D341Med (cell line): ENCODE measurements at places on chromosomes 5 and 9.

DNA sequence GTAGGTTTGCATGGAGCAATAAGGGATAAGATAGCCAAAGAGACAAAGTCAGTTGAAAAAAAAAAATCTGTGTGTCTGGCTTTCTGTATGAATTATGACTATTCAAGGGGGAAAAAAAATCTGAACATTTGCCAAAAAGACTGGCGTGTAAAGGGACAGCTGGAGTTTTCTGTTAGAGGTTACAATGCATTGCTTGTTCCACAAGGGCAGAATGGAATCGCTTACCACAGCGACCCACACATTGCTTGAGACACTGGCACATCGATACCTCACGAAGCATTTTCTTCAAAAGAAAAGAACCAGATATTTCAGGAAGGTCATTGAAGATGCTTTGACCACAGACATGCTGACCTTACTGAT, 327.8 kb downstream of the TMEM167A start:
- no peak for DNase-seq

DNA sequence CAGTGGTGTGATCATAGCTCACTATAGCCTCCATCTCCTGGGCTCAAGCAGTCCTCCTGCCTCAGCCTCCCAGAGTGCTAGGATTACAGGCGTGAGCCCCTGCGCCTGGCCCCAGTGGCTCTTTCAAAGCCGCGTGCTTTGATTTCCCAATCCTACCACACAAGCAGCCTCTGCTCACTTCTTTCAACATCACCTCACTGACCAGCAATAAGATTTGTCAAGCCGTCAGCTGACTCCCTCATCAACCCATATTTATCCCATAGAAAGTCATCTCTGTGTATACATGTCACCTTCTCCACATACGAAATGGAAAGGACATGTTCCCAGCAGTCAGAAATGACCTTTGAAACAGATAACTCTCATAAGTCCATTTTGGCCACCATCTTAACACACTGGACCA, 26.0 kb downstream of the SLC31A2 start:
- no peak for DNase-seq

DNA sequence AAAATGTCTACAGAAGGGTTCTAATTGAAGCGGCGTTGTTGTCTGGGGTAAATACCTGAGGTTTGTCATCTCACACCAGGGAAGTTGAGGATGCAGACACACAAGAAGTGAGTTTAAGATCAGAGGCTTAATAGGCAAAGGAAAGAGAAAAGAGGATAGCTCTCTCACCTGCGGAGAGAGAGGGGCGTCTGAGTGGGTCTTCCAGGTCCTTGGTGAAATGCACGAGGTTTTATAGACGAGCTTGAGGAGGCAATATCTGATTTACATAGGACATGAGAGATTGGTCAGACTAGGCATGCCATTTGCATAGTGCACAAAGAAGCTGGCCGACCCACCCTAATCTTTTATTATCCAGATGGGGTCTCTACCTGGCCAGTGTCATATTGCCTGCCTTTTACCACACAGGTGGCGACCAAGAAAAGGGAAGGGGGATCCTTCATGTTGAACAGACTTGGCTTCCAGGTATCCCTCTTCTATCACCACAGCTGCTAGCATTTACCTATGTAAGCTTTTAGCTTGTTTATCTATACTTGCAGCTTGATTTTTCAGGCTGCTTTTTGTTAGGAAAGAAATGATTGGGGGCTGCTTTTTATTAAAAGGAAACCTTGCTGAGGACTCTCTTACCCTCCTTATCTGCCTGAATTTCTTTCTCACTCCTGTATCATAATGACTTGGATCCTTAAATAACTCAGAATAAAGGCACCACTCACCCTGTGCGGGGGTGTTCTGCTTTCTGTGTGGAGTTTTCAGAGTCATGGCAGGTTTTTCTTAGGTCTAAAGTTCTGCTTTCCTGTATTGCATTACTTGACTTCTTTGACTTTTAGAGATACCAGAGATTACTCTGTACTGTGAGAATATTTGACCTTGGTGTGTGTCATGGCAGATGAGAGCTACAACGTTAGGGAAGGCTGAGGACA, 9.4 kb upstream of the GLT6D1 start:
- DNase-seq = no peak

DNA sequence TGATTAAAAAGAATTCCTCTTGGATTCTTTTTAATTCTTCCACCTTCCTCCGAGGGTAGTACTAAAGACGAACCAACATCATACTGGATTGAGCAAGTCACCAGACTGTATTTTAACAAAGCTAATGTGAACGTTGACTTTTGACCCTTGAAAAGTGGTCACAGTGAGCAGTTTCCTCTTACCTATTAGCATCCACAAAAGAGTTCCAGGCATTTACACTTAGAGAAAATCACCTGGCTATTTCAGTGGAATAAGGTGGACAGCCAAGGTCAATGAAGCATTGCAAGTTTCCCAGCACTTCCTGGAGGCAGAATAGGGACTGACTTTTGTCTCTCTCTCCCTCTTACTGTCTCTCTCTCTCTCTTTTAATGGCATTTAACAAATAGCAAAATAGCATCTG, 145.1 kb upstream of the DAB2 start:
- DNase-seq = no peak

- peak; percentile 48 for DNase-seq
Measured at GRCh38 chr5:65102976-65103711, 334.4 kb downstream of the CWC27 start.

- DNase-seq = no peak
Measured at GRCh38 chr5:137731176-137731575, 4.7 kb downstream of the KLHL3 start.

GRCh38 chr9:77588271-77588937, 59.7 kb downstream of the GNA14 start:
- DNase-seq = no peak

DNA sequence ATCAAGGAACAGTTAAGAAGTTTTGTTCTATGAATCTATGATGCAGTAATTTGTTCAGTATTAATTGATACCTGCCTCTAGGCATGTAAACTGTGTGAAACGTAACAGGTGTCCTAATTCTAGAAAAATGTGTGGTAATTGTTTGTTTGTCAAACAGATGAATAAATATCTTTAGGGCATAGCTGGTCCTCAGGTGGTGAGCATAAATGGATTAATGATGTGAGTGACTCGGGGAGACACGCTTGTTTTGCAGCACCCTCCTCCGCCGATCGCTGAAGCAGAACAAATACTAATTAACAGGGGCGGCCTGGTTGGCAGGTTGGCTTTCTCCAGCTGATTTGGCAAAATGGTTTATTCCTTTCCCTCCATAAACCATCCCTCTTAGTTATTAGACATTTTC, 88.8 kb downstream of the TLE4 start:
- peak; percentile 52 for DNase-seq

- no peak for DNase-seq
Measured at GRCh38 chr5:149488645-149489306, 62.5 kb downstream of the CSNK1A1 start.

GRCh38 chr9:126113756-126114408, 212.7 kb upstream of the MVB12B start:
- peak; percentile 8 for DNase-seq

DNA sequence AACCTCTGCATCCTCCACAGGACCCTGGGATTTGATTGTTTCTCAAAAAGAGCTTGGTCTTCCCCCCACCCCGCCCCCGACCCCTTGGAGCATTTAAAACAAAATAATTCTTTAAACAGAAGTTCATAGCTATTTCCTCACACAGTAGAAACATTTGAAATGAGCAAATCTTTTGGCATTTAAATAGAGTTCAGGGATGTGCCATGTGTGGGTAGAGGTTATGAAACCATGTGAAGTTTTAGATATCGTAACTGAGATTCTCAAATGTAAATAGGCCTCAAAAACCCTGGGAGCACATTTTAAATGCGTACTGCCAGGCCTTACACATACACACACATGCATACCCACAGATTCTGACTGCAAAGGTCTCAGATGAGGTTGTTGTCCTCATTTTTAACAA, 66.5 kb downstream of the EPB41L4B start:
- DNase-seq = no peak

DNA sequence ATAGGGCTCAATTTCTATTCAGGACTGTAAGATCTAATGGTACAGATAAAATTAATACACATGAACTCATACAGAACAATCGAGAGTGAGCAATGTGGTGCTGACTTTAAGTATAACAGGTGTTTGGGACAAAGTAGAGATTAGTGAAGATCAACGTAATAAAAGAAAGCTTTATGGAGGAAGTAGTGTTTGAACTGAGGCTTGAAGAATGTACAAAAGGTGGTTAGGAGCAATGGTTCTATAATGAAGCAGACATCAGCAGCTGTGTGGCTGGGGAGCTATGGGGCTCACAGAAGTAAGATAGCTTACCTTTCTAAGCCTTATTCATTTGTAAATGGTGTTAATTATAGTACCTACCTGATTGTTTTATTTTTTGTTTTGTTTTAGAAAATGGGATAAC, 275.4 kb upstream of the RGMB start:
- DNase-seq = no peak

- no peak for DNase-seq
Measured at GRCh38 chr5:1840071-1840547, 38.9 kb downstream of the NDUFS6 start.

GRCh38 chr9:124256517-124257069, 1.2 kb upstream of the NEK6 start:
- no peak for DNase-seq

DNA sequence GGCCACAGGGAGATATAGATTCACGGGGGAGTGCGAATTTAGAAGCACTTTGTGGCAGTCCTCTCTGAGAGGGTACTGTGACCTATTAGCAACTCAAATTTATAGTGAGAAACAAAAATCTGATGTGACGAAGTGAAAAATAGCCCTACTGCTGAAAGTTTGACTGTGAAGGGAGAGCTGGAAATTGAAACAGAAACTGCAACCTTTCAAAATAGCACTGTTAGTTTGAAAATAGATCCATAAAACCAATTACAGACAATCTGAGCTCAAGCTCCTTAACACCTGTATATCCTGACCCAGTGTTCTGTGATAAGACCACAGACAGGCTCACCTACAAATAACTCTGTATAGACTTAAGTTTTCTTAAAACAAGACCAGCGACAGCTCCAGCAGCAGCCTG, 420.1 kb downstream of the IRX1 start:
- no peak for DNase-seq

DNA sequence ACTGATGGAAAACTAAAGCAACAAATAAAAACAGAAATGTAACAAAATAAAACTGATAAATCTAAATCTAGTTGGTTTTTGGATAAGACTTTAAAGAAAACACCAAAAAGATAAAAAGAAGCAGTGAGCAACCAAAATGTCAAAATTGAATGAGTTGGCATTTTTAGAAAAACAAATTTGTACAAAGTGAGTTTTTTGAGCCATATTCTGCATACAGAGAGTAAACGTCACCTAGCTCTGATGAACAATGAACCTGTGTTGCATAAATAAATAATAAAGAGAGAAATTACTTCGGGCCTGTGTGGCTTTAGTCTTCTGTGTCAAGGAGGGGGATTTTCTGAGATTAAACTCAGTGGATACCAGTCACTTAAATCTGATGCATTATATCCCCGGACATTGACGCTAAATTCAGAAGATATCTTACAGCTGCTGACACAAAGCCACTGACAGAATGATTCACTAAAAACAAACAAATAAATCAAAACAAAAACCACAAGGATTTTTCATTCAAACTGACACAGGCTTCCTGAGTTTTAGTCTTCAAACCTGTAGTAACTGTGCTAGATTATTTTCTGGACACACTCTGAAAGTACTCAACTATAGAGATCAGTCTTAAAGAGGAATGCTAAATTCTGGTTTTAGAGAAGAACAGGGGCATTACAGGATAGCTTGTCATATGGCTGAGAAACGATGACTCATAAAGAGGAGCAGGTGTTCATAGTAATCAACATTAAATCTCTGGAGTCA, 403.5 kb upstream of the ST8SIA4 start:
- DNase-seq = peak; percentile 11

DNA sequence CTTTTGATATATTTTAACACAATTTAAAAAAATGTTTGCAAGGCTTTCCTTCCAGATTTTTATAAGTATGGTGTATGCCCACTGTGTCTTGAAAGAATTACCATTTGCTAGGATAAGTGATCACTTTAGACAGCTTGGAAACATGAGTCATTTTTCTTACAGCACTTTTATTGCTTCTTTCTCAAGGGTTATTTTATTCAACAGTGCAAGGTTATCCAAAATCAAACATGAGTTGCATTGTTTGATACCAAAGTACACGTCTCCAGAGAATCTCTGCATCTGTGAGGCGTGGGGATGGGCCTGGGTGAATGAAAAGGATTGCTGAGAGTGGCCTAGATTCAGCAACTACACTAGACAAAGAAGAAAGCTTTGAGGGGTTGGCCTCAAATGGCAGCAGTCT, 329.6 kb downstream of the ADAMTS6 start:
- DNase-seq = no peak

- DNase-seq = peak; percentile 44
Measured at GRCh38 chr9:100099722-100100042, 639 bp downstream of the INVS start.

- DNase-seq = no peak
Measured at GRCh38 chr9:110443866-110444220, 106.2 kb upstream of the TXNDC8 start.

GRCh38 chr9:115804206-115804605, 349.4 kb upstream of the PAPPA start:
- no peak for DNase-seq

DNA sequence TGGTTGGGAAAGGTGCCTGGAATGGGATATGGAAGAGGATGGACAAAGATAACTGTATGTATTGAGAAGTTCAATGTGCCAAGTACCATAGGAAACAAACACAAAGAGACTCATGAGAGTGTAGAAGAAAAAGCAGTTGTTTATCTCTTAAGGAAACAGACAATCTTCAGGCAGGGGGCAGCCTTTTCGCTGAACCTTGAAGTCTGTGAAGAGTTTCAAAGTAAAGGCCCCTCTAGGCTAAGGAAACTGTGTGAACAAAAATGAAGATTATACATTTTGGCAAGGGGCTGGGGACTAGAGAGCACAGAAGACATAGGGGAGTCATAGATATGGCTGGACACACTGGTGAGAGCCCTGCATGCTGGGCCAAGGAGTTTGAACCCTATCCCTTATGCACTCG, 27.5 kb upstream of the FRMPD1 start:
- no peak for DNase-seq

- DNase-seq = peak; percentile 65
Measured at GRCh38 chr9:128920381-128921058, at the start of gene PHYHD1. Gene PHYHD1, plus strand, starts transcription at chr9:128920982. Its CDS starts 1,342 bp downstream, at chr9:128922324.

- no peak for DNase-seq
Measured at GRCh38 chr9:33315371-33315770, 25.1 kb downstream of the NFX1 start.

DNA sequence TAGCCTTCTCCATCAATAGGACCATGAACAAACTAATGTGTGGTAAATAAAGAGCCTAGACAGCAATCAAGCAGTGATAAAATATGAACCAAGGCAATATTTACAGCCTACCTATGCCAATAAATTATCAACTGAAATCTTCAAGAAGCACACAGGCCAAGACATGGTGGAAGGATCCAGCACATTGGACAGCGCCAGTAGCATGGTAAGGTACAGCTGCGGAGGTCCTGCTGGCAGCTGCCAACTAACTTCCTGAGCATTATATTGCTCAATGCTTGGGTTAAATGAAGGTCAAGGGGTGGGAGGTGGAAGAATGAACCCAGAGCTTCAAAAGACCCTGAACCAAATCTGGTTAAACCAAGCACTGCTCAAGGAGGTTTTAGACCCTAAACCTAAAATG, 16.5 kb upstream of the SPDL1 start:
- DNase-seq = no peak
